ENCODE measurements at places on chromosomes 16 and 17.
A peak's percentile ranks its signal among the peaks of the same experiment; 100 is the strongest.

DNA sequence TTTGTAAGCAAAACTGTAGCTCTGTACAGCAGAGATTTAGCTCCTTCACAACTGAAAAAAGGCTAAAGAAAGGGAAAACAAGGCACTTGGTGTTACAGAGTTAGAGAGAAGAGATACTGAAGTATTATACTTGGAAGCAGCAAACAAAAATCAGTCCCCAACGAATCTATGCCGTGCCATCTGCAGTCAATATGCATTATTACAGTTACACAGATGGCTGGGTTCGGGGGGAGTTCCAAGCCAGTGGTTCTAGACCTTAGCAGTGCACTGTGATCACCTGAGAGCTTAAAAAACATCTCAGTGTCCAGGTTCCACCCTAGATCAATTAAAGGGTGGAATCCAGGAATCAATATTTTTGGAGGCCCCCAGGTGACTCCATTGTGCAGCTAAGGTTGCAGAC, 489.9 kb downstream of the SHISA9 start:
- no peak overlapping the region for H3K27ac ChIP-seq
- DNase-seq = no peak
- H3K4me1 ChIP-seq = no peaks in the 10 kb centered on the region

GRCh38 chr16:88718178-88718577, 11.9 kb downstream of the CTU2 start:
- DNase-seq = no peak
- no peak overlapping the region for H3K27ac ChIP-seq

GRCh38 chr16:69180011-69180338, 7.0 kb upstream of the SNTB2 start:
- peak overlapping the region; percentile 80 for H3K27ac ChIP-seq
- H3K4me1 ChIP-seq = peaks cover 48% of the 10 kb centered on the region
- no peaks in the 10 kb centered on the region for H3K36me3 ChIP-seq
- no peak overlapping the region for H3K4me3 ChIP-seq
- no peaks in the 10 kb centered on the region for H3K27me3 ChIP-seq

- no peak overlapping the region for H3K27ac ChIP-seq
- H3K4me3 ChIP-seq = no peak overlapping the region
- no peak for DNase-seq
- no peaks in the 10 kb centered on the region for H3K36me3 ChIP-seq
- H3K4me1 ChIP-seq = no peaks in the 10 kb centered on the region
Observed at GRCh38 chr17:16989953-16990860, 18.3 kb upstream of the TNFRSF13B start.

DNA sequence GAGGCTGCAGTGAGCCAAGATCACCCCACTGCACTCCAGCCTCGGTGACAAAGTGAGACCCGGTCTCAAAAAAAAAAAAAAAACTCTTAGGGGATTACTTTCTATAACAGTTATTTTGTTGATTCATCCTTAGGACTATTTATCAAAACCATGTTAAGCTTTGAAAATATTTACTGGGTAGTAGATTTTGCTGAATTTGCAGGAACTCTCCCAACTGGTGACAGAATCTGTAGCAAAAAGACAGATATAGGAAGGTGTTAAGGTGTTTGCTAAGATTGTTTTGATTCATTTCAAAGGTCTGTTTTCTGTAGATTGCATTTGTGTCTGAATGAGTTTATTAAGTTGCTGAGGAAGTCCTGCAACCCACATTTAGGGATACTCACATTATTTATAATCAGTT, 192.6 kb downstream of the PRKCA start:
- no peaks in the 10 kb centered on the region for H3K36me3 ChIP-seq
- H3K4me3 ChIP-seq = no peak overlapping the region
- H3K27ac ChIP-seq = no peak overlapping the region
- H3K27me3 ChIP-seq = no peaks in the 10 kb centered on the region
- no peak for DNase-seq
- no peaks in the 10 kb centered on the region for H3K4me1 ChIP-seq

DNA sequence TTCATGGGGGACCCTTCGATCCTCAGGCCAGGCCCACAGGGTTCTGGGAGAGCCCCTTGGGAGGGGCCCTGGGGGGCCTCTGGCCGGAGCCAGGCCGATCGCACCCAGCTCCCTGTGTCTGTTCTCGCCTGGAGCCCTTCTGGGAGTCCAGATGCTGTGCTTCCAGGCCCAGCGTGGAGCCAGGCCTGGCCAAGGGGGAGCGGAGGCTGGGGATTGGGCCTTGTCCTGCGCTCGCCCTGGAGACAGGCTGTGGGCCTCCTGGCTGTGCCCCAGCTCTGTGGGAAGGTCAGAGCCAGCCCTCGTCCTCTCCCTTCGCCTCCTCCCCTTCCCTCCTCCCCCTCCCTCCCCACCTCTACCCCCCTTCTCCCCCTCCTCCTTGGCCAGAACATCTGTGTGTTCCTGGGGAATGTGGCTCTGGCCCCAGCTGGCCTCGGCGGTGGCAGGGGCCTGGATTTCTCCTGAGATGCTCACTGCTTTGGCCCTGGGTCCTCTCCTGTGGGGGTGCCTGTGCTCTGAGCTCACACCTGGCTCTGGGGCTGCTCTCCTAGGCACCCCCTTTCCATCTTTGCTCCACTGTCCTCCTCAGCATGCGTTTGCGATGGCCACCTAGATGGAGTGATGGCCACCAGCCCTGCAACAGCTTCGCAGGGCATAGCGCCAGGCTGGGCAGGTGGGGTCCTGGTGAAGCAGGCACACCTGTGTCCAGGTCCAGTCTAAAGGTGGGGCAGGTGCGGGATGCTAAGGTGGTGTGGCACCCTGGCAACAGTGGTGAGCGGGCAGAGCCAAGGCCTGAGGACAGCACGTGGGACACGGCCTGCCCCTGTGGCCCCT, 90.6 kb upstream of the CIBAR2 start:
- peaks cover 37% of the 10 kb centered on the region for H3K4me1 ChIP-seq
- H3K4me3 ChIP-seq = no peak overlapping the region
- no peaks in the 10 kb centered on the region for H3K27me3 ChIP-seq
- DNase-seq = peak; percentile 63
- H3K36me3 ChIP-seq = no peaks in the 10 kb centered on the region
- H3K27ac ChIP-seq = peak overlapping the region; percentile 78

- no peaks in the 10 kb centered on the region for H3K36me3 ChIP-seq
- no peaks in the 10 kb centered on the region for H3K27me3 ChIP-seq
- no peak overlapping the region for H3K4me3 ChIP-seq
- H3K4me1 ChIP-seq = no peaks in the 10 kb centered on the region
- H3K27ac ChIP-seq = no peak overlapping the region
- no peak for DNase-seq
Observed at GRCh38 chr16:10103118-10103517, 79.1 kb downstream of the GRIN2A start.

DNA sequence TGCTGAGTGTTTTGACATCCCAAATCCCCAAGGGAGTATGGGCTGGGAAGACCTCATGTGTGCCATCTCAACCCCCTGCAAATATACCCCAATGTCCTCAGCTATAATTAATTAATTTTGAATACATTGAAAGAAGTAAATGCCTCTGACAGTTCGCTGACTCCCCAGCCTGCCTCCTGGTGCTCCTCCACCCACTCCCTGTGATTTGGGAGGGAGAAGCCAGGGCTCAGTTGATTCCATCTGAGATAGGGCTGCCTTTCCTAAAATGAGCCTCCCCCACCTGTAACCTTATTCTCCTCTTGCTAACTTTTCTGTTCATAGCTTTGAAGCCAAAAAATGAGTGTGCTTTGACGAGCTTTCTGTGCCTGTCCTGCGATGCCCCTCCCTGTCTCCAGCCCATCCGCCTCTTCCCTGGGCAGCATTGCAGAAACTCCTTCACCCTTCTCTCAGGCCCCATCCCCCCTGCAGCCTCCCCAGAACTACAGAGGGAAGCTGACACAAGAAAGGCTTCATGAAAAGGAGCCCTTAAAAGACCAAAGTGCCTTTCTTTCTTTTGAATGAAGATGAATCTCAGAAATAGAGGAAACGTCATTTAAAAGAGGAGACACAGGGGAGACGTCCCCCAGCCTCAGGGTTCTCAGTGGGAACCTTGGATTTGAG, 70.3 kb downstream of the HLF start:
- H3K27me3 ChIP-seq = no peaks in the 10 kb centered on the region
- no peak overlapping the region for H3K4me3 ChIP-seq
- H3K36me3 ChIP-seq = no peaks in the 10 kb centered on the region
- no peak overlapping the region for H3K27ac ChIP-seq

GRCh38 chr17:6328279-6328678, 106.6 kb downstream of the AIPL1 start:
- no peak for DNase-seq
- no peak overlapping the region for H3K27ac ChIP-seq
- H3K36me3 ChIP-seq = no peaks in the 10 kb centered on the region
- H3K4me1 ChIP-seq = no peaks in the 10 kb centered on the region
- no peak overlapping the region for H3K4me3 ChIP-seq

DNA sequence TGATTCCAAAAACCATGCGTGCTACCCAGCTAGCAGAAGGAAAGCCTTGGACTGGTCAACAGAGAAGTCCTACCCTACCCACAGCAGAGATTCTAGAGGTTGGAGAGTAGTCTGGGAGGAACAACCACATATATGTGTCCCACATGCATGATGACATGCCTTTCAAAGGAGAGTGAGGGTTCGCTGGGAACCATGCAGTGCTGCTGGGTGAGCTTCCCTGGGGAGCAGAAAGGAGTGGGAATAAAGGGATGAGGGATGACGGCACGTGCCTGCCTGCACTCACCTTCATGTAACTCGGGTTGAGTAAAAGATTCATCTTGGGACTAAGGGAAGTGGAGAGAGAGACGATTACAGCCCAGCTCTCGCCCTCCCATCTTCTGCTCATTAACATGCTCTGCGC, 9.8 kb downstream of the CPSF4L start:
- H3K4me3 ChIP-seq = no peak overlapping the region
- H3K27ac ChIP-seq = no peak overlapping the region
- H3K36me3 ChIP-seq = peaks cover 4% of the 10 kb centered on the region
- no peak for DNase-seq
- H3K27me3 ChIP-seq = no peaks in the 10 kb centered on the region

GRCh38 chr17:77709594-77709993, 248.9 kb upstream of the TNRC6C start:
- H3K36me3 ChIP-seq = no peaks in the 10 kb centered on the region
- no peak for DNase-seq
- H3K27me3 ChIP-seq = no peaks in the 10 kb centered on the region
- no peak overlapping the region for H3K27ac ChIP-seq

DNA sequence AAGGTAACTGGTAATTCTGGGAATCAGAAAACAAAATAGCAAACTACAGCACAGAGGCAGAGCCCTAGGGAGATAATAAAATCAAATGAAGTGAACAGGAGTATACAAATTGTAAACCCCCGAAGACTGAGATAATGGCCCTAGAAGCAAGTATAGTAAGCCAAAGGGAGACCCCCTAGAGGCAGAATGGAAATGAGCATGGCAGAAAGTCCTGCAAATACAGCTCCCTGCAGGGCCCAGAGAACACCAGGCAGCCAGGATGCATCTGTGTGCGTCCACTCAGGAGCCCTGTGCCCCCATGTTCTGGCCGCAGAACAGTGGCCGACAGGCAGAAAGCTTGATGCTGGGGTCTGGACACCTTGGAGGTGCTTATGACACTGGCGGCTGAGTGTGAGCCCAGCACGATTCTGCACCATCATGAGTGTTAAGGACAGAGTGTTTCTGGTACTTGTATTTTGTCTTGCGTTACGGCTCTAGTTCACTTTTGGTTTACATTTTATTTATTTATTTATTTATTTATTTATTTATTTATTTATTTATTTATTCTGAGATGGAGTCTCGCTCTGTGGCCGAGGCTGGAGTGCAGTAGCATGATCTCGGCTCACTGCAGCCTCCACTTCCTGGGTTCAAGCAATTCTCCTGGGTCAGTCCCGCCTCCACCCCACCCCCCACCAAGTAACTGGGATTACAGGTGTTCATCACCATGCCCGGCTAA, 48.7 kb downstream of the RGS9 start:
- H3K4me1 ChIP-seq = peaks cover 3% of the 10 kb centered on the region
- no peaks in the 10 kb centered on the region for H3K36me3 ChIP-seq
- H3K4me3 ChIP-seq = no peak overlapping the region
- no peaks in the 10 kb centered on the region for H3K27me3 ChIP-seq
- no peak overlapping the region for H3K27ac ChIP-seq

DNA sequence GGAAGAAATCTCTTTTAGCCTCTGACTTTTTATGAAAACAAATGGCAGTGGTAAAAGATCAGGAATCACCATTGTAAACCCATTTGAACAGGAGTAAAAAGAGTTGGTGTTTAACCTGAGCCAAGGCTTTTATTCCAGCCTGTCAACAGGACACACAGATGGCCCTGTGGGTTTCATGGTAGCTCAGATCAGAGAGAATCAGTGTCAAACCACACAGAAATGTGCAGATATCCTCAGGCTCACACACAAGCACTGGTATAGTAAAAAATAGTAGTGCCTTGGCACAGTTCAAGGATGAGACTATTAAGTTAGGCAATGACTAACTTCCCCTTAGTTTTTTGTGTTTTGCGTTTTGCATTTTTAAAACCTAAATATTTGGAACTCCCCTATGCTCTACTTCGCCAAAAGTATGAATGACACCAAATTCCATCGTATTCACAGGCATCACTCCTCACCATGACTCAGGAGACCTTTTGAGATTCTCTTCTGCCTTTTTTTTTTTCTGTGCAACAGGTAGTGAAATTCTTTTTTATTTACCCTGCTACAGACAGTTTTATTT, 1200.0 kb downstream of the CDH11 start:
- H3K27me3 ChIP-seq = no peaks in the 10 kb centered on the region
- H3K4me3 ChIP-seq = no peak overlapping the region
- H3K36me3 ChIP-seq = no peaks in the 10 kb centered on the region
- no peak for DNase-seq

DNA sequence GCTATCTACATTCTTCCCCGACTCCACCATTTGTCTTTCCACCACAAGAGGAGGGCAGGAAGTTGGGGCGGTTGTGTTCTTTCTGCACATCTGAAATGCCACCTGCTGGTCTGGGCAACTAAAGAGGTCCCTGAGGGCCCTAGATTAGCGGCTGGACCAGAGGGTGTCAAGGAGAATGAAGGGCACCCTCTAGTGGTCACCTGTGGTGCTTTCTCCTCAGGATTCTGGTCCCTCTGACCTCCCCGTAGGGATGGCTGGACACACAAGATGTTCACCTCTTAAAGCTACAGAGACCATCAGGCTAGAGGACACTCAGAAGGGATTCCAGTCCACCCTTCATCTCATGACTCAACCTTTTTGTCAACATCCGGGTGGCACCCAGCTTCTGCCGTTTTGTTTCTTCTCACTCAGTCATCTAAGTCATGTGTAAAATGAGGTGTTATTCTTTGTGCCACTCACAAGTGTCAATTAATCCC, 2.9 kb upstream of the SCIMP start:
- H3K27me3 ChIP-seq = no peaks in the 10 kb centered on the region
- H3K4me1 ChIP-seq = no peaks in the 10 kb centered on the region
- DNase-seq = no peak
- H3K4me3 ChIP-seq = no peak overlapping the region

DNA sequence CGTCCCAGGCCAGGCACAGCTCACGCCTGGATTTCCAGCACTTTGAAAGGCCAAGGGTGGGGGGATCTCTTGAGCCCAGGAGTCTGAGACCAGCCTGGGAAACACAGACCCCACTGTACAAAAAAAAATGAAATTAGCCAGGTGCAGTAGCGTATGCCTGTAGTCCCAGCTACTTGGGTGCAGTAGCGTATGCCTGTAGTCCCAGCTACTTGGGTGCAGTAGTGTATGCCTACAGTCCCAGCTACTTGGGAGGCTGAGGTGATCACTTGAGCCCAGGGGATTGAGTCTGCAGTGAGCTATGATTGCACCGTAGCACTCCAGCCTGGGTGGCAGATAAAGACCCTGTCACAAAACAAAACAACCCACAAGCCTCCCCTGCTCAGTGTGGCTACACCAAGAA, 27.0 kb upstream of the SLC25A19 start:
- H3K27ac ChIP-seq = no peak overlapping the region
- no peak overlapping the region for H3K4me3 ChIP-seq
- H3K4me1 ChIP-seq = no peaks in the 10 kb centered on the region
- H3K27me3 ChIP-seq = no peaks in the 10 kb centered on the region
- DNase-seq = no peak

Data from thoracic aorta (tissue), 2 donors.